ENCODE measurements at places on chromosomes 1 and 21. TPM values are rescaled to one million over a fixed set of nuclear protein-coding genes. Genes with fewer than 3 reads are reported as not detected.

- no peak overlapping the region for H3K4me3 ChIP-seq
- H3K27ac ChIP-seq = no peak overlapping the region
- DNase-seq = no peak
- H3K36me3 ChIP-seq = no peaks in the 10 kb centered on the region
- H3K27me3 ChIP-seq = no peaks in the 10 kb centered on the region
Measured at GRCh38 chr1:40936931-40937339, 42.6 kb upstream of the CTPS1 start.

GRCh38 chr1:29124366-29125236 is 898 bp upstream of the TMEM200B start:
- DNase-seq = peak; percentile 79
- H3K27me3 ChIP-seq = peaks cover 41% of the 10 kb centered on the region

The FBXO2 gene
- 1.9 TPM for total RNA-seq

GRCh38 chr1:244322791-244323521 is 128.8 kb downstream of the ADSS2 start:
- H3K27ac ChIP-seq = peak overlapping the region; percentile 71
- H3K27me3 ChIP-seq = no peaks in the 10 kb centered on the region
- H3K36me3 ChIP-seq = no peaks in the 10 kb centered on the region
- no peak for DNase-seq
- peaks cover 15% of the 10 kb centered on the region for H3K4me1 ChIP-seq

The IFI16 gene
- total RNA-seq = 21.9 TPM

The B3GALT2 gene
- 77.2 TPM for total RNA-seq

- H3K27ac ChIP-seq = no peak overlapping the region
- peaks cover 32% of the 10 kb centered on the region for H3K27me3 ChIP-seq
- H3K36me3 ChIP-seq = no peaks in the 10 kb centered on the region
- no peaks in the 10 kb centered on the region for H3K4me1 ChIP-seq
Measured at GRCh38 chr1:157697781-157698569, 2.6 kb downstream of the FCRL3 start.

The LCE2A gene
- not detected for total RNA-seq

The C1orf141 gene
- total RNA-seq = not detected
